ENCODE measurements at places on chromosomes 5 and 9.

DNA sequence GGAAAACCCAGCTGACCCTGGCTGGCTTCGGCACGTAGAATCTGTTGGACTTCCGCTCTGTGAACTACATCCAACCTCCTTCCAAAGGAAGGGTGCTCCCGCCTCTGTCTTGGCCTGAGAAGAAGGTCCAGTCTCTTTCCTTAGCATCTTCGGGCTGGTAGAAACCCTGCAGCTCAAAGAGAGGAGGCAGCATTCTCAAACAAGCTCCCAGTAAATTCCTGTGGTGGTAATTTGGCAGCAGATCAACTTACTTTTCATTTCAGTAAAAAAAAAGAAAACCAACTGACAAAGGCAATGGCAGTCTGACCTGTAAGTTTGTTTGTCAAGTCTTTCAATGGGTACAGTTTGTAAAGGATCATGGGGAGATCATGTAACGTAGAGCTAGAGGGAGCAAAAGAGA is 176.7 kb downstream of the MED10 start:
- no peak for DNase-seq

GRCh38 chr5:110853267-110853666 is 114.5 kb downstream of the SLC25A46 start:
- no peak for DNase-seq

GRCh38 chr9:104921067-104921741 is 6.8 kb downstream of the ABCA1 start:
- no peak for DNase-seq

GRCh38 chr9:94632737-94633136 is 6.6 kb downstream of the FBP1 start:
- no peak for DNase-seq

GRCh38 chr5:174801798-174802197 is 77.4 kb downstream of the MSX2 start:
- no peak for DNase-seq

DNA sequence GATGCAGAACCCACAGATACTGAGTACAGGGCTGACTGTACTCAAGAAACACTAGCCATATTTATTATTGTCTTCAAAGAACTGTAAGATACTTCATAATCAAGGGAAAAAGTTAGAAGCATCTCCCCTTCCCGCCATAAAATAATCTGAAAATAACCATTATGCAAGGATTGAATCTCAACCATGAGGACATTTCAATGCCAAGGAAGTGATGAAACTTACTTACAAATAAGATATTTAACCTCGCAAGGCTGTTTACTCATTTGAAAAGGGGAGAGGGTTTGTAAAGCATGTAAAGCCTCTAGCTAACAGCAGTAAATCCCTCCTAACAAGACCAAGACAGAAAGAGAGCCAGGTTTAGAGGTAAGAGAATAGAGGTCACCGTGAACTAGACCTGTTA is 6.3 kb downstream of the MYO10 start:
- no peak for DNase-seq

GRCh38 chr5:172875505-172876279 is 41.6 kb downstream of the ERGIC1 start:
- DNase-seq = no peak

GRCh38 chr9:114096041-114096511 is 3.0 kb downstream of the KIF12 start:
- no peak for DNase-seq

GRCh38 chr5:76489877-76490688 is 87.0 kb downstream of the IQGAP2 start:
- DNase-seq = no peak

DNA sequence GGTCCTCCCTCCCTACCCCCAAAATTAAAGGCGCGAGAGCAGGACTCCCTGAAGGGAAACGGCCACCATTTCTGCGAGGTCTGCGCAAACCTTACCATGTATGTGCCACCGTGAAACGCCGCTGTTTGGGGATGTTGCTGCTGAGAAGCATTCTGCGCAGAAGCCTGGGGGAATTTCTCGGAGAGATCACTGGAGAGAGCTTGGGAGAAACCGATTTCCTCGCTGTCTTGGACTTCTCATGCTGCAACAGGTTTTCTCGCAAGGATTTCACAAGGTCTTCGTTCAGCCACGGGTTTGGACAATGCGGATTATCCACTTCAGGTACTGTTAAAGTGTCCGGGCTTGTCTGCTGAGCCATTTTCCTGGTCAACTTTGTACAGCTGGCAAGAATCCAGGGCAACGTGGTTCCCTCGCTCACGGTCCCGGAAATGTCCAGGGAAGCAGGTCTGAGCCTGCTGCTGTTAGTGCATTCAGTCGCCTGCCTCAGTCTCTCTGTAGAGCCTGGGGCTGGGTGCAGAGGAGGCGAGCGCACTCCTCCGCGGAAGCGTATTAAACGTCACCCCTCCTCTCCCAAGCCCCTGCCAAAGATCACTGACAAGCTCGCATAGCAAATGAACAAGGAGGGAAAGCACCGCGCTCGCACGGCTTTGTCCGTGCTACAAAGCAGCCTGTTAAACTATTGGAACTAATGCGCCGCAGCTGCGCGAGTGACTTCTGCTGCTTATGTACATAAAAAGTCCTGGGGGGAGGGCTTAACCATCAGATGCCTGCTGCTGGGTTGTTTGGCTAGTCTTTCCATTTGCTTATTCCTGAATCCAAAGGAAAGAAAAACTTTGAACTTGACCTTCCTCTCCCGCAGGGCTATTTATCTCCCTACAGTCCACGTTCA is 125.1 kb downstream of the PDE4D start:
- no peak for DNase-seq

- DNase-seq = no peak
Observed at GRCh38 chr9:90846770-90847419, 45.3 kb downstream of the SYK start.

DNA sequence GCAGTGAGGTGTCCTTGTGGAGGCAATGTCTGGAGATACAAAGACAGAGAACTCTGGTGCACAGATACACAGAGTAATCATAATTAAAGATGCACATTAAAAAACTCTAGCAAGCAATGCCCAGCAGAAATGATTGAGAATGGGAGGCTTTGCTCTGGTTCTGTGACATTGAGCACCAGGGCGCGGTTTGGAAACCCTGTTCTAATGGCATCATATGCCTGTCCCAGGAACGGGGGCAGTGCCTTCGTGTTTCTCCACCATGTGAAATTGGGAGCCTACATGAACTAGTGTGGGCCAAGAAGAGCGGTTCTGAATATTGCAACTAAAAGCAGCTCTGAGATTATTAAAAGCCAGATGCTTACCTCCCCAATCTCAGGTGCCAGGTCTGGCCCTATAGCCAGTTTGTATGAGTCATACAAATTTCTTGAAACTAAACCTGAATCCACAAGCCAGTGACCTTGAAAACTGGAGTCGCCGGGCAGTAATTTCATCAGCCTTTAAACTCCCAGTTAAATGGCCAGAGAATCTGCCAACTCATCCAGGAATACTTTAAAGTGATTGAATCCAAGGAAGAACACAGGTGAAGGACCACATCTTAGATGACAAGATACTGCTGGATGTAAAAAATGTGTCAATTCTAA is 22.2 kb upstream of the CTSL start:
- no peak for DNase-seq

GRCh38 chr5:167678481-167678880 is 613.0 kb upstream of the WWC1 start:
- no peak for DNase-seq

DNA sequence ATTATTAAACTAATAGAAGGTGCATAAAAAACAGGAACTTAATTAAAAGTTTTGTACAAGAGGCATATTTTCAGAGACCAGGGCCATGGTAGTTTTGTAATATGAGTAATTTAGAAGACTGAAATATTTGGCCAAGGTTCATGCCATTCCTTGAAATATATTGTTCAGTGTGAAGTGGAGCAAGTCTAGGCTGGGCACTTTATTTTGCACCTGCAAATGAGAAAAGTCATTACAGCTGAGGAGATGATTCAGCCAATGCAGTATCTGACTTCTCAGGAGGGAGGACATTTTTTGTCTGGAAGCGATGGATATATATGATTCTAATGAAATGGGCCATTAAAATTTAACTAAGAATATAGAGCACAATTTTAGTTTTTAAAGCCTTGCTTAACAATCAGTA is 754.0 kb upstream of the ADAMTS16 start:
- DNase-seq = no peak

GRCh38 chr5:158809310-158809850 is 290.3 kb downstream of the EBF1 start:
- no peak for DNase-seq

DNA sequence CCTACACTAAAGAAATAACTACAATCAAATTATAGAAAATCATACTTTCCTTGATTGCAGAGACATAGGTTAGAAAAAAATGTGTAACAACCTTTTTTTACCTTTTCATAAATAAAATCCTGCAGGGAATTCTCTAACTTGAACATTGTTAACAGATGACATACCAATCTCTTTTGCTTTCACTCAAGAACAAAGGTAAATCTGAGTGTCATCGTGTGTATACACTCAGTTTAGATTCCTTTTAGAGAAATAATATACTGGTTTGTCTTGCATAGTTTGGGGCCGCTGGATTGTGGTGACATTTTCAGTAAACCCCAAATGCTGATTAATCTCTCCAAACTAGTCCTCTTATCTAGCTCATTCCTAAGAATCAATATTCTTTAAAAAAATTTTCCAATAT is 20.8 kb upstream of the MTAP start:
- DNase-seq = no peak

DNA sequence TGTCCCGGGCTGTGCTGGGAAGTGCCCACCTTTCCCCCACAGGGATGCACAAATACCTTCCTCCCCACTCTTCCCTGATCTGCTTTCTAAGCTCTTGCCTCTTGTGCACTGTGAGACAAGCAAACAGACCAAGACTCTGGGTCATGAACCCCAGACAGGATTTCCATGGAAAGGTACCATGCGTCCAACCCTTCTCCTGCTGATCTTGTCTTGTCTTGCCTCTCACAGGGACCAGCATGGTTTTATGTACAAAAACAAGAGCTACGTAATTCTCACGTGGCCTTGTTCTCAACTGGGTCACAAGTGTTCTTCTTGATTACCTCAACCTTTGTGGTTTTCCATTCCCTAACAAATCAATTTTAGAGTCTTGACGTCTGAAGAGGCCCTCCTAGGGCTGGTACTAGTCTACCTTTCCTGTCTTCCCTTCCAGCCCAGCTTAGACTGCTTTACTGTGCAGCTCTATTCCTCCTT is 176.5 kb upstream of the MAP3K1 start:
- no peak for DNase-seq

Measured in T-helper 2 cell (primary cell).